ENCODE measurements at places on chromosomes 3 and 15.

DNA sequence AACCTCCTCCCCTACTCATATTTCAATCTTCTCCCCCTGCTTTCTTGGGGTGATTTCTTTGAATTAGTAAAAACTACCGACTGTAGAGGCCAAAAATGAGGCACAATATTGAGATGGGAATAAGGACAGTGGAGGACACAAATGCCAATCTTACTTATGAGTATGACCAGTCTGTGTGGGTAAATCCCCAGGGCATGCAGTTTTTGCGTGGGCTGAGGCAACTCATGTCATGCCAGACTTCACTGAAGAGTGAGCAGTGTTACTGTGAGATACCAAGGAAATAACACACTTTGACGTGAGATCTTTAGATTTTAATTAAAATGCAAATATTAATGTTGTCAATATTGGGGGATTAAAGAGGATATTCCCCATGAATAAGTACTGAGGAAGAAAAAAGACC is 254.3 kb upstream of the ICE2 start:
- DNase-seq: no peak

- no peak for DNase-seq
Observed at GRCh38 chr3:58604031-58604430, 26.8 kb upstream of the FAM107A start.

GRCh38 chr3:98589331-98590036 is 3.9 kb downstream of the CPOX start:
- no peak for DNase-seq

DNA sequence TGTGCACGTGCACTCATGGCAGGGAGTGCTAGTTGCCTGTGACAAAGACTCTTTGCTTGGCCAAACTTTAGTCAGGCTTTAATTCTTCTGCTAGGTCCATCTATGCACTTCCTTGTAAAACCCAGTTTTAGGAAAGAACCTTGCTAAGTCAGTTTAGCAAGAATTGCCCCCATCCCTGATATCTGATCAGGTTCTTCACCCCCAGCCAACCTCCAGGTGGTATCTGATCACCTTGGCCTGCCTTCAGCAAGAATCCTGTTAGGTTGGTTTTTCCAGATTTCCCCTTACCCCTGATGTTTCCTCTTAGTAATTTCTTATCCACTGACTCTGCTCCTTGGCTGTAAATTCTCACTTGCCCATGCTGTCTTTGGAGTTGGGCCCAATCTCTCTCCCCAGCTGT is 8.4 kb downstream of the HSPBAP1 start:
- no peak for DNase-seq

GRCh38 chr15:36589971-36590370 is 10.5 kb downstream of the CDIN1 start:
- DNase-seq: no peak
